ENCODE measurements at places on chromosomes 7 and 10. TPM values are rescaled to one million over a fixed set of nuclear protein-coding genes. Genes with fewer than 3 reads are reported as not detected.

IL2RA gene
- 0.76 TPM for total RNA-seq

CCL24 gene
- not detected for total RNA-seq

PRLHR gene
- total RNA-seq = not detected

NT5C2 gene
- 40.5 TPM for total RNA-seq

IL6 gene
- total RNA-seq = 0.43 TPM

RGR gene
- total RNA-seq = 0.36 TPM

DNA sequence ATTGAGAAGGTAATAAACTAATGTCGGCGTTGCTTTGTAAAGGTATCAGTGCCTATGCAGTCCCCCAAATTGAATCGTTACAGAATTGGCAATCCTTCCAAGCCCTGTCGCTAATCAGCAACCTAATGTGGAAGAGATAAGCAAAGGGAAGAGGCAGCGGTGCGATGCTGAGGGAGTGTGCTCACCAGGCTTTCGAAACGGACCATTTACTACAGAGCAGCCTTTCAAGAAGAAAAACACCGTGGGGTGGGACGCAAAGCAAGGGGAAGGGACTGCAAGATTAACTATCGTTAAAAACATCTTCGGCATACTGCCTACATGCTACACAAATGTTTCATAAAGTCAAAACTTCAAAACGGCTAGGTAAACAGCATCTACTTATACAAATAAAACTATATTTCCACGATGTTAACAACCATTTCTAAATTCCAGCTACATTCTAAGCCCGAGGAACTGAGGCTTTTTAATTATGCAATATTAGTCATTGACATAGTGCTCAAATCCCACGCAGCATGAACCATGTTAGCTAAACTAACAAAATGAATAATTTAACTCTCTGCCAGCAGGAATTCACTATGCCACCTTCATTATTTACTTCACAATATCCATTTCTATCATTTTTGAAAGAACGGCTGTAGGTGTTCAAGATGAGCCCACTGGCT lies 85.2 kb downstream of the CHCHD3 start:
- DNase-seq = no peak

DNA sequence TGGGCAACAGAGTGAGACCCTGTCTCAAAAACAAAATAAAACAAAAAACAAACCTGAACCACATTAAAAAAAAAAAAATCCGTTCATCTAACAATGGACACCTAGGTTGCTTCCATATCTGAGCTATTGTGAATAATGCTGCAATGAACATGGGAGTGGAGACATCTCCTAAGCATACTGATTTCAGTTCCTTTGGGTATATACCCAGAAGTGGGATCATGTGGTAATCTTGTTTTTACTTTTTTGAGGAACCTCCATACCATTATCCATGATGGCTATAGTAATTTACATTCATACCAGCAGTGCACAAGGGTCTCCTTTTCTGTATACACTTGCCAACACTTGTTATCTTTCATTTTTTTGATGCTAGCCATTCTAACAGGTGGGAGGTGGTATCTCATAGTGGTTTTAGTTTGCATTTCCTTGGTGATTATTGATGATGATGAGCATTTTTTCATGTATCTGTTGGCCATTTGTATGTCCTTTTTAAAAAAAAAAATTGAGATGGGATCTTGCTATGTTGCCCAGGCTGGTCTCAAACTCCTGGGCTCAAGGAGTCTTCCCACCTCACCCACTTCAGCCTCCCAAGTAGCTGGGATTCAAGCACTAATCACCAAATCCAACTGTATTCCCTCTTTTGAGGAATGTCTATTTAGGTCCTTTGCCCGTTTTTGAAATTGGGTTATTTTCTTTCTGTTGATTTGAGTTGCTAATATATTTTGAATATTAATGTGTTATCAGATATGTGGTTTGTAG lies 17.5 kb downstream of the CDK13 start:
- DNase-seq = no peak

DNA sequence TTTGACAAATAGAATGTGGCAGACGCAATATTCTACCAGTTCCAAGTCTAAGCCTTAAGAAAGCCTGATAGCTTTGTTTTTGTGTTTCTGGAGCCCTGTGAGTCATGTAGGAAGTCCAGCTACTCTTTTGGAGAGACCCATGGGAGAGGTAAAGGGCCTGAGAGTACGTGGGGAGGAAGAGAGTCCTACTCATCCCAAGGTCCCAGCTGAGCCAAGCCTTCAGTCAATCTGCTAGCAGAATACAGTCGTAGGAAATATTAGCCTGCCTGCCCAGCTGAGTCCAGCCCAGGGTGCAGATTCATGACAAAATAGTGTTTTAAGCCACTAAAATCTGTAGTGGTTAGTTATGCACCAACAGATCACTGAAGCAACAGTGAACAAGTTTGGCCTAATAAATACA lies 9.0 kb upstream of the GNA12 start:
- DNase-seq = no peak

- DNase-seq = no peak
Observed at GRCh38 chr10:132806110-132806509, 20.2 kb upstream of the NKX6-2 start.

DNA sequence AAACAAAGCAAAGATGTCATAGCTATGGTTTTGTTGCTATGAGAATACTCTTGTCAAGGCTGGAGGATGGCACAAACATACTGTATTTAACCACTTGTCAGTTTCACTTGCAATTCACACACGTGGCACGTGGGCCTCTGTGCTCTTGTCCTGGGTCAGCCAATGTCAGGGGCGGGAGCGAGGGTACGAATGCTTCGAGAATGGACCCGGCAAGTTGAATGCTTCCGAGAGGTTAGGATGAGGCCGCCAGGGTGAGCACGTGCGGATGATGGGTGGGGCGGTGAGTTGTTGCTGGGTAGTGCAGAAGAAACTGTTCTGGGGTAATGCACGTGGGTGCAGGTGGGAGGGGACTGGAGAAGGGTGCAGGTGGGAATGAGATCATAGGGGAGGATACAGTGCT lies 10.4 kb upstream of the OCM2 start:
- no peak for DNase-seq

- DNase-seq = no peak
Observed at GRCh38 chr10:7932301-7933036, 114.2 kb downstream of the TAF3 start.

DNA sequence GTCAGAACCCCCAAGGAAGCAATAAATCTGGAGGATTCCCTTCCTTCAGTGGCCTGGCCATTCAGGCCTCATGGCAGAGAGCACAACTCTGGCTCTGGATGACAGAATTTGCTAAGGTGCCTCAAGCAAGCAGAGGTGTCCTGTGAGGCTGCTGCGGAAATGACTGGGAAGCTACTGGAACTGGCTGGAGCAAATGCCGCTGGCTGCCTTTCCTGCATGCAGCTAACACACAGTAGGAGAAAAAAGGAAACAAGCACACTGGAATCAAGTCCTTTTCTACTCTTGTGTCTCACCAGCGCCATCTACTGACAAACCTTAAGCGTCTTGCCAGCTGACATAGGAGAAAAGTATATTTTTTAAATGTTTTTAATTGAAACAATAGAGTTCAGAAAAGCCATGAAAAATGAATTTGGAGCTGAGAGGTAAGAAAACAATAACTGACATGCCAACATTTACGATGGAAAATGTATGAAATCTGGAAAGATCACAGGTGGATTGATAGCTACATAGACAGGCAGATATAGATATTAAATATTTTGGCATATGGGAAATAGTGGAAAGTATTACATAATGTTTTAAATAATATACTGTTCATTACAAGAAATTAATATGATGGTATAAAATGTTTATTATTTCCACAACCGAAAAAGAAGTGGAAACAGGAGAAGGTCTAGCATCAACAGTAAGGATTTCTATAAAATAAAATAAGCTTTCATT lies 951.6 kb downstream of the ANKRD7 start:
- DNase-seq = no peak

DNA sequence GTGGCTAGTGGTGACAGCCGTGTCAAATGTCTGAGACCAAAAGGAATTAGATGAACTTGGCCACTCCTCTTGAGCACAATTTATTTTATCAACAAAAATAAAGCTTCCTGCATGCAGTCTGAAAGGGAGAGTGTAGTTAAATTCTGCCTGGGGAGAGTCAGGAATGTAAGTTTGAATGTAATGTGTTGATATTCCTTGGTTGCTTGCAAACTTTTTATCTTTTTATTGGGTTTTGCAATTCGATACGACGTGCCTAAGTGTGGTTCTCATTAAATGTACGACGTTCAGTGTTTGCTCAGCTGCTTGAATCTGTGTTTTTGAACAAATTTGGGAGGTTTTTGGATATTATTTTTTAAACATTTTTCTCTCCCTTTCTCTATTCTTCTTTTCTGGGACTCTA lies 839.9 kb downstream of the CCSER2 start:
- no peak for DNase-seq

GRCh38 chr10:31757831-31758230 lies 170.8 kb downstream of the ARHGAP12 start:
- DNase-seq = no peak

GRCh38 chr10:24318517-24318916 lies 109.6 kb downstream of the KIAA1217 start:
- DNase-seq = no peak

DNA sequence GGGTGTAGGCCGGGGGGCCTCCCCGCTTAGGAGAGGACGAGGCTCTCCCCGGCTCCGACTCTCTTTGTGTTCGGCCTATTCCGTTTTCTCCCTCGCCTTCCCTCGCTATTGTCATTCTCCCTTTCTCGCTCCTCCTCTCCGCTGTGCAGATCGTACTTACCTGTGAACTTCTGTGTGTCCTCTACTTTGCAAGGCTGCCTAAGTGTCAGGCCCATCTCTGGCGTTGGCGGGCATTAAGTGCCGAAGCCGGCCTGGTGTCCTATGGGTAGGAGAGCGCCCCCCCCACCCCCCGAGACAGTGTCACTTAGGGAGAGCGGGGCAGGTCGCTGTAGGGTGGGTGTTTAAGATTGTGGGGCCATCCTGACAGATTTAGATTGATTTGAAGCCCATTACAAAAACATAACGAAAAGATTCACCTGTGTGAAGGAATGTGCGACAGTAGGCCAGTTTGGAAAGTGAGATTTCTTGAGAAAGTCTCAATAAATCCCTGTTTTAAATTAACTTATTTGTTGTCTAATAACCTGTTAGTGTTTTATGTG lies 579 bp downstream of the RBM33 start:
- DNase-seq = peak; percentile 46

- no peak for DNase-seq
Observed at GRCh38 chr7:101177644-101178043, 2.4 kb downstream of the NAT16 start.

- no peak for DNase-seq
Observed at GRCh38 chr10:106189292-106189691, 975.2 kb downstream of the SORCS1 start.

GRCh38 chr7:27917774-27918314 lies 177.9 kb downstream of the TAX1BP1 start:
- no peak for DNase-seq

DNA sequence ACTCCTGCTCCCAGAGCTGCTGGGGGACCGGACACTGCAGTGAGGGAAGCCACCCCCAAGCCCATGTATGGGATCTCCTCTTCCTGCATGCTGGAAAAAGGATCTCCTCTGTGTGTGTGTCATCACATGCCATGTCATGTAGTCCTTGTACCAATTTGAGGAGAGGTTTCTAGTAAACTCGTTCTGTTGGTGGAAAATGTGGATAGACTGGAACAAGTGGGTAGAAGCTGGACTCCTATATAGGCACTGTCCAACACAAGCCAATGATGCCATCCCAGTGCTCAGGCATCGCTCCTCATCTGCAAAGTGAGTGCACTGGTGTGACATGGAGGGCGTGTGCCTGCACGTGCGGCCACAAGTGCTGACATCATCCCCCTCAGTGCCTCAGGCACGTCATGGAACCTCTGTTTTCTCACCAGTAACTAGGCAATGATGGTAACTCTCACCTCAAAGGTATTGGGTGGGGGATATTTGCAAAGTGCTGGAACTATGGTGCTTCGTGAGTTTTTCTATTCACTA lies 19.3 kb downstream of the MYO1G start:
- DNase-seq = no peak

GRCh38 chr10:88594482-88594881 lies 7.9 kb downstream of the LIPJ start:
- no peak for DNase-seq

- DNase-seq = no peak
Observed at GRCh38 chr10:64358907-64359306, 837.7 kb downstream of the REEP3 start.

GRCh38 chr10:34702093-34702937 lies 112.8 kb downstream of the PARD3 start:
- no peak for DNase-seq

DNA sequence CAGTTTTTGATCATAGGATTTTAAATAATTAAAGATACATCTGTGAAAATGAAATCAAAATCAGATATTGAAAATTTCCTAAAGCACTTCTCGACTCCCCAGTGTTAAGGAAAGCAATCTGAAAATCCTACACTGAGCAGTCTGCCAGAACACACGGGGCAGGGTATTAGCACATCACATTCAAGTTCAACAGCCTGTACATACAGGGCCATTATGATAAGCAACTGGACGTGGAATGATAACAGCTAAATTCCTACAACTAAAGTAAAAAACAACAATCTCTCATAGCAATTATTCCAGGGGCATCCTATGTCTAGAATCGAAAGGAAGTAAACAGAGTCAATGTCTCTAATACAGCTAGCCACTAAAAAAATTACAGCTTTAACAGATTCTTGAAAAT lies 31.7 kb downstream of the TRDMT1 start:
- no peak for DNase-seq

GRCh38 chr10:47309408-47310089 lies 9.6 kb downstream of the GDF10 start:
- no peak for DNase-seq

DNA sequence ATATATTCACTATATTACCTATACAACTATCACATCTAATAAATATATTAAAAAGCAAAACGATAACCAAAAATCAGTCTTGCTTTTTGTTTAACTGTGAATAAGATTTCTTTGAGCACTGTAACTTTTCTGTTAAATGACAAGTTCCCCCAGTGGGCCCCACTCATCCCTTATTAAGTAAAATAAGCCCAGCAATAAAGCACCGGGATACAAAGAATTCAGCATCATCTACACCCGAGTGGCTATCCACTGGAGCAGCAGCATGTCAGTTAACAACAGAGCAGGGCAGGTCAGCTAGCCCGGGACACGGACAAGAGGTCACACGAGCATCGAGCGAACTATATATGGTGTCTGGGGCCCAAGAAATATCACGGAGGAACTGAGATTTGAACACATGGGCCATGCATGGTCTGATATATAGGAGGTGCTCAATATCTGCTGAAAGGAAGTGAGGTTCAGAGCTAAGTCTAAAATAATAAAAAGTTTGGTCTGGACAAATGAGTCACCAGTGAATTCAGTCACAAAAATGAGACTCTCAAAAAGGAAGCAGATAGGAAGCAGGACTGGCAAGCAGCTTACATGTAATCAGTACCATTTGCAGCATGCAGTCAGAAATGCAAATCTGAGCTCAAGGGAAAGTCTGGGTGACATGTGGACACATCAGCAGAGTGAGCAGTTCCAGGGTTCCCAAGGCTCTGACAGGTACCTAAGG lies 4.1 kb downstream of the ERCC6 start:
- no peak for DNase-seq

DNA sequence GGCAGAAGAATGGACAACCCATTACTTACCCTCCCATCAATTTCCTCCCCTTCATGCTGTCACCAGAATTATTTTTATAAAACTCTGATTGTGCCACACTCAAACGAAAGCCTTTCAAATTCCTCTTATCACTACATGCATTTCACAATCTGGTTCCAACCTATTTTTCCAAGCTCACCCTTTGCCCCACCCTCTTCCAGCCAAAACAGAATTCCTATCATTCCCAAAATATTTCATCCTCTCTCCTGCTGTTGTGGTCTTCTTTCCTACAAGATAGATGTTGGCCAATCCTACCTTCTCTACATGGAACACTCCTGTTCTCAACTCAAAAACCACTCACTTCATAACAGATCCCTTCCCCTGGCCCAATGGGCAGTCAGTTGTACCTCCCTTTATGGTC lies 111.5 kb downstream of the ELAPOR2 start:
- DNase-seq = no peak
